ENCODE measurements at places on chromosomes 4 and X.

DNA sequence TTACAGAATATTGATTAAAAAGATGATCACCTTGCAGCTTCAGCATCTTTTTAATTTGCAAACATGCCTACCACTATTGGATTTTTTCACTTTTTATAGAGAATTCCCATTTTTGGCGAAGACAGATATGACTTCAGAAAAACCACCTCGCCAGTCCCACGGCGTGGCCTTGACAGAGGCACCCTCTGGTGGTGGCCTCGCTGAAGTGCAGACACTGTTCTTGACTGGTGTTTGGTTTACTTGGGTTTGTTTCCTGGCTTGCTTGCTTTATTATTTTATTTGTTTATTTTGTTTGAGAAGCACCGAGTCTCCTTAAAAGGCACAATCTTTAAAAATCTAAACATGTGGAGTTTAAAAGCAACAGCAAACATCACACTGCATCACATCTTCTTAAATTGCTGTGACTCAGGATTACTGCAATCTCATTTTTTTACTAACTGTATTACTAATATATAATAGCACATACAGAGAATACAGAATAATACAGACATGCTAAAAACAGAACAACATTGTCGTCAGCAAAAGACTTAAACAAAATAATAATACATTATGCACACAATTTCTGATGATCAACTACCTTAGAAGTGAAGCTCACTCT is 13.1 kb upstream of the AMTN start:
- DNase-seq: peak; percentile 5

- no peak for DNase-seq
Observed at GRCh38 chrX:34656467-34656841, 631 bp downstream of the TMEM47 start.

DNA sequence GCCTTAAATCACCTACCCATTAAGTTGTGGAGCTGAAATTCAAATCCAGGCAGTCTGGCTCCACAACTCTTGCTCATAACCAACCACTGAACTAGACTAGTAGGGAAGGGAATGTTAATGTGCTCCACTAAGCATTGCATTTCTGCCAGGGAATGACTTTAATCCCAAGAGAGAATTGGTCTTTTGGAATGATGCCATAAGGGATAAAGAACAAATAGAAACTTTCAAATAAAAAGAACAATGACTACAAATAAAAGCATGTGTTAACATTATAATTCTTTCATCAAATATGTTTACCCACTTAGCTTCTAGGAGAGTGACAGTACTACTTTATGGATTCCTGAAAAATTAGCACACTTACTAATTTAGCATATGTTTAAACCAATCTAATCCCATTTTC is 905.9 kb downstream of the CENPC start:
- DNase-seq: no peak

- no peak for DNase-seq
Observed at GRCh38 chr4:165393704-165394103, 14.9 kb downstream of the CPE start.

- no peak for DNase-seq
Observed at GRCh38 chr4:10577018-10577417, 107.5 kb downstream of the CLNK start.

DNA sequence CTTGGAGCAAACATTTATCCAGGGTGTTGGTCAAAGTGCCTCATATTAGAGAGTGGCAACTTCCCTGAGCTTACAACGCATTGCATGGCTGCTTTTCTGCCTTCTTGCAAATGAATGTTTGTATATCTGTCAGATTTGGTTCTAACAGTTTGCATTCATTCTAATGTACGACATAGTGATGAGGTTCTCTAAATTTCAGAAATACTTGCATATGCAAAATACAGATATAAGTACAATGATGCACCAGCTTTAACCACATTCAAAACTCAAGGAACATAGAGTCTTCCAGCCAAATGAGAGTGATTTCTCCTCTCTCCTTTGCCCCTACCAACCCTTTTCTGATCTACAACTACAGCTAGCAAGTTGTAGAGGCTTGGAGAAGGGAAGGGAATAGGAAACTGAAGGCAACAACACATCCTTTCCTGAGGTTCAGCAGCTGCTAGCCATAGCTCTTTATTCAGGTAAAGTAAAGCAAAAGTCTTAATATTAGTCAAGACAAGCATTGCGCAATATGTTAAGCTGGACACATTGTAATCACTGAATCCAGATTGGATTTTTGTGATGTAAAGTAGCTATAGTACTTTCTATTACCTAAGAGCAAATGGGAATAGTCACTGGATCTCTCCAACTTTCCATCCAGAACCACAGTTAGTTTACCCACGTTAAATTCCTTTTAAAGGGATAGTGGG is 6.3 kb downstream of the TKTL2 start:
- DNase-seq: no peak

DNA sequence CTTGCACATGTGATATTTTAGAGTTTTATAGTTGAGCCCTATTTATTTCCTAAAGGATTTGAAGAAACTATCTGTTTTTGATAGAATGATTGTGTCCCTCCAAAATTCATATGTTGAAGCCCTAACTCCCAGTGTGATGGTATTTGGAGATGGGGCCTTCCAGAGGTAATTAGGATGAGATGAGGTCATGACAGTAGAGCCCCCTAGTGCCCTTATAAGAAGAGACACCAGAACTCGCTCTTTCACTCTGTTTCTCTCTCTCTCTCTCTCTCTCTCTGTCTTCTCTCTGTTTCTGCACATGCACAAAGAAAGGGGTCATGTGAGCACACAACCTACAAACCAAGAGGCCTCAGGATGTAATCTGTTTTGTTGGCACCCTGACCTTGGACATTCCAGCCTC is 921.9 kb upstream of the DIAPH2 start:
- no peak for DNase-seq

- DNase-seq: no peak
Observed at GRCh38 chr4:177371461-177371860, 61.8 kb downstream of the NEIL3 start.

- DNase-seq: no peak
Observed at GRCh38 chr4:120266602-120267001, 200.0 kb upstream of the MAD2L1 start.

GRCh38 chr4:95508421-95508820 is 40.4 kb downstream of the UNC5C start:
- DNase-seq: no peak

- no peak for DNase-seq
Observed at GRCh38 chr4:8185295-8185694, 13.8 kb upstream of the SH3TC1 start.

DNA sequence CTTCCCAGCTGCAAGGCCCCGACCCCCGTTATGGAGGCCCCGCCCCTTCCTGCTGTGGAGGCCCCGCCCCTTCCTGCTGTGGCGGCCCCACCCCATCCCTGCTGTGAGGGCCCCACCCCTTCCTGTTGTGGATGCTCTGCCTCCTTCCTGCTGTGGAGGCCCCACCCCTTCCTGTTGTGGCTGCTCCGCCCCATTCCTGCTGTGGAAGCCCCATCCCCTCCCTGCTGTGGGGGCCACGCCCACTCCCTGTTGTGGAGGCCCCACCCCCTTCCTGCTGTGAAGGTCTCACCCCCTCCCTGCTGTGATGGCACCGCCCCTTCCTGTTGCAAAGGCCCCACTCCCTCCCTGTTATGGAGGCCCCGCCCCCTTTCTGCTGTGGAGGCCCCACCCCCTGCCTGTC is 104.9 kb upstream of the PSAPL1 start:
- peak; percentile 10 for DNase-seq

DNA sequence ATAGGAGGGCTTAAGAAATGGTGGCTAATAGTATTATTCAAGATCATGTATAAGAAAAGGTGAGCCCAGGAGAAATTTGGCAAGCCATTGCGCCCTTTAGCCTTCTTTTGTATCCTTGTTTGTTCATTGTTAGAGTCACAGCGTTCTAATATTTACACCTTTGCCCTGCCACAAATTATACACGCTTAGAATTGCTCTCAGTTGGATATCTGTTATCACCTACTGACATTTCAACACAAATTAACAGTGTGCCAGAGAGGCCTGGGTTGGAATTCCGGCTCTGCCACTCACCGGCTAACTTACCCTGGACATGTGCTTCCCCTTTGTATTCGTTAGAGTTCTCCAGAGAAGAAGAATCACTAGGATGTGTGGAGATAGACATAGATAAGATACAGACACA is 148.7 kb upstream of the KIT start:
- no peak for DNase-seq

GRCh38 chrX:95953564-95953963 is 731.1 kb upstream of the DIAPH2 start:
- DNase-seq: no peak

DNA sequence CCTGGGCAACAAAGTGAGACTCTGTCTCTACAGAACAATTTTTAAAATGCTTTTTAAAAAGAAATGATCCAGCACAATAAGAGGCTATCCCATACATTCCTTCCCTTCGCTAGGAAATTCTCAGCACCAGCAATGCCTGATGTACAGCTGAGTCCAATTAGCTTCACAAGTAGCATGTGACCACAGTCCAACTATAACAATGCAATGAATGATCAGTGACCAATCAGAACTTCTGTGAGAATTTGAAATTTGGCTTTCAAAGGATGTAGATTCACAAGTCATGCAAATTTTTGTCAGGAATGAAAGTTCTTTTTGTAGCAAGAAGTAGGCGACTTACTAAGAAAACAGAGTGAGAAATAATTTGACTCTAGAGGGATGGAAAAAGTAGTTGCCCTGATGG is 278.5 kb upstream of the UGT8 start:
- DNase-seq: no peak

- no peak for DNase-seq
Observed at GRCh38 chrX:143648705-143649104, 12.8 kb upstream of the SLITRK4 start.

- DNase-seq: no peak
Observed at GRCh38 chr4:183554346-183554686, 49.5 kb downstream of the ING2 start.

GRCh38 chrX:16826207-16826606 is 39.9 kb downstream of the TXLNG start:
- DNase-seq: no peak

DNA sequence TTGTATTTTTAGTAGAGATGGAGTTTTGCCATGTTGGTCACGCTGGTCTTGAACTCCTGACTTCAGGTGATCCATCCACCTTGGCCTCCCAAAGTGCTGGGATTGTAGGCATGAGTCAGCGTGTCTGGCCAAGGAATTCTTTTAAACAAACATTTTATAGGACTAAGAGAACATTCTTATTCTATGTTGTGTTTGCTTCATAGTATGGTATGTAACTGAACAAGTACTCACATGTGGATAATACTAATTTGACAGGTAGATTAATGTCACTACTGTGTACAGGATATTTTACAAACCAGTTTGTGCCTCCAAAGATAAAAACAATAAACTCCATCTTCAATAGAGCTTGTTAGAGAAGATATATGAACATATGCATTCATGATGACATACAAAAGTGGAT is 1353.4 kb downstream of the PCDH7 start:
- no peak for DNase-seq

DNA sequence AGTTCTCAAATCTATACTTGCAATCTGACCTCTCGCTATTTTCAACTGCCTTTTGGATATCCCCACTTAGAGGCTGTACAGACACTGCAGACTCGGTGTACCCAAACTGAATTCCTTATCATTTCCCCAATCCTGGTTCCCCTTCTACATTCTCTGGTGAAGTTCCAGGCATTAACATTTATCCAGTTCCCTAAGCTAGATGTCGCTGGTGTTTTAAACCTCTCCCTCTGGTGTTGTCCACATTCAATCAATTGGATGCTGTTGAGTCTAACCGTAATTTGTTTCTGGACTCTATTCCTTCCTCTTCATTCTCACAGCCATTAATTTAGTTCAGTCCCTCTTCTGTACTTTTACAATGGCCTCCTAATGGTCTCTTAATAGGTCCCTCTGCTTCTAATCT is 7.2 kb upstream of the STK26 start:
- DNase-seq: no peak

GRCh38 chrX:110341189-110342035 is 17.2 kb upstream of the RTL9 start:
- DNase-seq: no peak

GRCh38 chr4:81424336-81424735 is 47.4 kb downstream of the RASGEF1B start:
- no peak for DNase-seq

DNA sequence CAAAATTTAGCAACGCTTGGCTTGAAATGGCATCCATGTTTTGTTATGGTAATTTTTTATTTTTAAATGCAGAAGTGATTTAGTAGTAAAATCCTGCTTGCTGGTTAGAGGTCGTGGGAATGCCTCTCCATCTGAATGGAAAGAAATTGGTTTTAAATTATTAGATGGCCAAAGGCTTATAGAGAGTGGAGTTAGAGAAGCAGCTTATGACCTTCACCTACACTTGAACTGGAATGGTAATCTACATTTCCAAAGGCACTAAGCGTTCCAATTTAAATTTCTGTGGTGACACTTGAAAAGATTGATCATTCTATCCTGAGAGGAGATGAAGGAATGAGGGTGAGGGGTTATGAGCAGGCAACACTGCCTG is 280.7 kb downstream of the RAPGEF2 start:
- no peak for DNase-seq

DNA sequence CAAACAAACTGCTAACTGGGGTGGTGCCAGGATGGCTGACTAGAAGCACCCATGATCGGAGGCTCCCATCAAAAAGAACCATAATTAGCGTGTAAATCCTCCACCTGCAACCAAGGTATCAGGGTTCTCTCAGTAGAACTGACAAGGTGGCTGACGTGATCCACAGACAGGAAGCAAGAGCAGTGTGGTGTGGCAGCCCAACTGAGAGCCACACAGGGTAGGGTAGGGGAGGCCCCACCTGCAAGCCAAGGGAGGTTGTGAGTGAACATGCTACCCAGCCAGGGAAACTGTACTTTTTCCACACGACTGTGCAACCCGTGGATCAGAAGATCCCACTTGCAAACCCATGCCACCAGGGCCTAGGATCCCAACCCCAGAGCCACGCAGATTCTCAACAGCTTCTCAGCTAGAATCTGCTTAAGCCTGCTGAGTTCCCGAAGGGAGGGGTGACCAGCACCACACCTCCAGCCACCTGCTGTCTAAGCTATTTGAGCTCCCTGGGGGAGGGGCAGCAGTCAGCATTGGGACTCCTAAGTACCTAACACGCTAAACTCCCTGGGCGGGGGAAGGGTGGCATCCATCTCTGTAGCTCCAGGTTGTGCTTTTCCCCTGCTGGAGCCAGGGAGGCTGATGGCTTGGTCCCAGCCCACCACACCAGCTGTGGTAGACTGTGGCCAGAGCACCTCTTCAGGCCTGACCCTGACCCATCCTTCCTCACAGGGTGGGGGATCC is 425.1 kb downstream of the GPM6A start:
- no peak for DNase-seq

DNA sequence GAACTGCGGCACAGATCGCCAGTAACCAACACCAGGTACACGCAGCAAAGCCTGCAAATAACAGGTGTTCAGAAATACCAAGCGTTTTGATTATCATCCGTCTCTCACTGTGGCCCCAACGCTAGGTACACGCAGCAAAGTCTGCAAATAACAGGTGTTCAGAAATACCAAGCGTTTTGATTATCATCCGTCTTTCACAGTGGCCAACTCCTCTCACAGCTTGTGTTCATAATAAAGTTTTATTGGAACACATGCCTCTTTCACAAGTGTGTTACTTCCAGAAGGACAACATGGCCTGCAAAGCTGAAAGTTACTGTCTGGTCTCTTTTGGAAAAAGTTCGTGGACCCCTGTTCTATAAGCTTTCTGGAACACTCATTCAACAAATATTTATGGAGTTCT is 153.1 kb downstream of the AFAP1 start:
- no peak for DNase-seq
